NCI-H748 treated with DMSO at 0.1 percent for 48 hours (cell line): ENCODE measurements at places on chromosomes 5 and 9.

DNA sequence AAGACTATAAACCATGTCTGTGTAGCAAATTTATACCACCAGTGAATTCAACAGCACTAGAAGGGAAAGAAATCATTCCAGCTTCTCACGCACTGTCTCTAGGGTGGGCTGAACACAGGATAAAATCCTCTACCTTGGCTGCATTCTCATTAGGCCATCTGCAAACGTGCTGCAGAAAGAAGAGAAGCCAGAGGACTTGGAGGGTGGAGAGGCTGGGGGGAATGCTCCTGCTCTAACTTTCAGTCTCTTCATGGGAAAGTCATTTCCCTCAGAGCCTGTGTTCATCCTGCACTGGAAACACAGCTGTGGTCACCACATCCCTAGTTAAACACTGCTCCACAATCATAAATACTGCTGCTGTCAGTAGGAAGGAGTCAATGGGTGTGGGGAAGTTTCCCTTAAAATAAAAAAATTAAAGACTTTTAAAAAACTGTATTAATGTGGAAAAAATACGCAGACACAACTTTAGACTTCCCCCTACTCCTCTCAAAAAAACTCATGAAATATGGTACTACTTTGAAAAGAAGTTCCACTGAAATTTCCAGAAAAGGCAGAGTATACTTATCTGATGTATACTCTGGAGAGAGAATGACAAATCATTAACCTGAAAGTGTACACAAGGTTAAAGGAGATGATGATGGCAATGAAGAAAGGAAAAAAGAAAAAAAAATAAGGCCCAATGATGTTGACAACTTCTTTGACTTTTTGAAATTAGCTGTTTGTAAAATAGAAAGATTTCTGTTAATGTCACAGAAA, 46.8 kb downstream of the LHFPL2 start:
- no peak for DNase-seq

- peak; percentile 100 for DNase-seq
These were observed 39.6 kb upstream of the CEP72 start for GRCh38 chr5:572398-573019.

- no peak for DNase-seq
These were observed 1330.4 kb upstream of the WWC1 start for GRCh38 chr5:166961028-166961427.

GRCh38 chr5:44807269-44807668, 1.5 kb upstream of the MRPS30 start:
- peak; percentile 41 for DNase-seq
